HTR-8/SVneo (cell line): ENCODE measurements at places on chromosomes 2 and 18.

GRCh38 chr18:47932190-47932589 is 1.7 kb upstream of the SMAD2 start:
- no peak for DNase-seq

- DNase-seq, result no peak
Measured at GRCh38 chr2:187319441-187320108, 128.5 kb downstream of the CALCRL start.

DNA sequence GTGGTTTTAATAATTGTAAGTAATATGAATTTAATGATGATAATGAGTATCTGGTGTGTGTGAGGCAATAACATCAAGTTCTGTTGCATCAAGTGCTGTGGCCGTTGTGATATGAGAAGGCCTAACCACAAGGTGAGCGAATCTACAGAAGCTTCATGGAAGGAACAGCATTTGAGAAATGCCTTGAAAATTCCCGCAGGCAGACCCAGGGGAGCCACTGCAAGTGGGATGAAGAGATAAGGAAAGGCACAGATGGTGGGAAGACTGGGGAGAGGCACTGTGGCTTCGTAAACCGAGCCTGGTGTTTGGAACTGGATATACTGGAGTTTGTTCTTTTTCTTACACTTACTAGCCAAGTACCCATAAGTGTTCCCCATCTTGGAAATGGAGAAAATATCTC is 357.5 kb downstream of the PTPRM start:
- DNase-seq, result no peak

DNA sequence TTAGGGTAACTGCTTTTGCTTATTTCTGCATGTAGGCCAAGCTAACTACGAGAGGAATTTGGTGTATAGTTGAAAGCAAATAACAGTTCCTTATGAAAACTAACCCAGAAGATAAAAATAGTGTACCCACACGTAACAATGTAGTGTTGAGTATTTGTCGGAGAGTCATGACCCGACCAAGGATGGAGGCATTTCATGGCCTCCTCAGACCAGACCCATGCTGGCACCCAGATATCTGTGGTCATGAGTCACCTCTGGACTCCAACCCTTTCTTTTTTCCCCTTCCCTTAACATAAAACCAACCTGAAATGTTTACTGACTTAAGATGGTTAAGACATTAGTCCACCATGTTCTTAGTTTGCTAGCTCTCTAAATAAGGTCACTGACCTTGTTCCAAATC is 318.7 kb downstream of the NOL4 start:
- no peak for DNase-seq

DNA sequence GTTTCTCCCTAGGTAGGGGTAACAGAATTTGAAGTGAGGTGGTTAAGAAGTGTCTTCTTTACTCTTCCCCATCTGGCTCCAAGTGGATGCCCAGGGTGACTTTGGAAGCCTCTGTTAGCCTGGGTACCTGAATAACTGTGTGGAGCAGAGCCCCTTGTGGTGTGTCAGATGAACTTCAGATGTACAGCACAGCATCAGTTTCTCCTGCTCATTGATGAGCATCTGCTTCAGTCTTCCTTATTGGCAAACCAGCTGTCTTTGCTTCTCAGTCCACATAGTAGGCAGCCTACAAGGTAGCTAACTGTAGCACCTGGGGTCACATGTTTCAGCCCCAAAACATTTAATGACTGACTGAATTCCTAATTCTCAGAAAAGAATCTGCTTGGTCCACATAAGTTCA is 56.2 kb upstream of the ATP8B1 start:
- no peak for DNase-seq

- DNase-seq, result no peak
Measured at GRCh38 chr2:239775623-239776435, 249.3 kb downstream of the NDUFA10 start.

DNA sequence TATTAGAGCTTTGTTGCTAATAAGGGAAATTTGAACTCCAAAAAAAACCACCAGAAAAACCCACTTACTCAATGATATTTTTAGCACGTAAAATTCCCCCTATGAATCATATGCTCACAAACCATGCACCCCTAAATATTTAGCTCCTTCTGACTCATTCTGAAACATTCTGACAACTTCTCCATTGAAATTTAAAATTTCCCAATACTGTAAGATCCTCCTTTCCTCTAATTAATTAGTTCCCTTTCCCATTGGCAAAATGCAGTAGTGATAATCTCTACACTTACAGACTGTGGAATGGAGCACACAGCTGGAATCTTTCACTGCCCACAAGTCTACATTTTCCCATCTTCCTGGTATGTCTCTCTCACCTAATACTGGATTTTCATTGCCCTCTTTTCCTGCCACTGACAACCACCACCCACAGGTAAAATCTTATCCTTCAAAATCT is 215.8 kb upstream of the ACVR2A start:
- no peak for DNase-seq

- DNase-seq, result peak; percentile 48
Measured at GRCh38 chr2:205766779-205767359, 84.6 kb downstream of the NRP2 start.
